ENCODE measurements at places on chromosomes 11 and 22. TPM values are rescaled to one million over a fixed set of nuclear protein-coding genes. Genes with fewer than 3 reads are reported as not detected.

Gene MUC5AC
- not detected for total RNA-seq

Gene OR52K2
- not detected for total RNA-seq

Gene HEPHL1
- total RNA-seq = not detected

Gene TRPC6
- 0.19 TPM for total RNA-seq

Gene RIN1
- total RNA-seq = 1.6 TPM

Gene ABCC8
- total RNA-seq = 1.1 TPM

Gene MYOD1
- 0.27 TPM for total RNA-seq

Gene TMPRSS4
- not detected for total RNA-seq

Gene PGA5
- total RNA-seq = 0.95 TPM

Gene RHOD
- 62.5 TPM for total RNA-seq

DNA sequence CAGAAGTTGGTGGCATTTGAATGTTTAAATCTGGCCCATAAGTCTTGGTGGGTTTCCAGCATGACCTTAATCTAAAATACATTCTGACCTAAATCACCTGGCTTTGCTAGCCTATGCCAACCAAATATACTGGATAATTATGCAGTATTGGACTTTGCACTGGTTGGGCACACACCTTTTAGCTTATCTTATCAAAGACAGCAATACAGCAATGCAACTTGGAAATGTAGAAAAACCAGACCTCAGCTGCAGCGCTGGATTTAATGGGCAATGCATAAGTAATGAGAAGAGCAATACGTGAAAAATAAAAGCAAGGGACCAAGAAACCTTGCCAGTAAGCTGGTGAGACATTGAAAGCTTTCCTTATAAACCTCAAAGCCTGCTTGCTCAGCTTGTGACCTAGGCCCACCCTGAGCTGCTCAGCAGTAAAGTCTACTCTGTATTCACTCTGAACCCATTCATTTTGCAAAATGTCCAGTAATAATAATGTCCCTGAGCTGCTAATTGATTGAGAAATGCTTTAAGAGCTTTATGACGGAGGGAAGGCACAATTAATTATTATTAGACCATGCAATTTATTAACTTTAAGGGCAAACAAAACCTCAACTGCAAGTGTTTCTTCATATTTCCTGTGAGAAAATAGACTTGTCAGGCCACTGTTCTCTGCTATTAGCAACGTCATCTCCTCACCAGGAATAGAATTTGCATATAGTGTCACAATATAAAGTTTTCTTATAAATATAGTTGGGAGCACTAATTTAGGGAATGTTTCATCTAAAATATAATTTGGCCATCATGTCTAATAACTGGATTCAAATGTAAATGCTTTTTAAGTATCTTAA, 49.4 kb upstream of the CEP295 start:
- no peak for DNase-seq

- no peak for DNase-seq
Measured at GRCh38 chr22:27107824-27108223, 450.4 kb downstream of the MIAT start.

DNA sequence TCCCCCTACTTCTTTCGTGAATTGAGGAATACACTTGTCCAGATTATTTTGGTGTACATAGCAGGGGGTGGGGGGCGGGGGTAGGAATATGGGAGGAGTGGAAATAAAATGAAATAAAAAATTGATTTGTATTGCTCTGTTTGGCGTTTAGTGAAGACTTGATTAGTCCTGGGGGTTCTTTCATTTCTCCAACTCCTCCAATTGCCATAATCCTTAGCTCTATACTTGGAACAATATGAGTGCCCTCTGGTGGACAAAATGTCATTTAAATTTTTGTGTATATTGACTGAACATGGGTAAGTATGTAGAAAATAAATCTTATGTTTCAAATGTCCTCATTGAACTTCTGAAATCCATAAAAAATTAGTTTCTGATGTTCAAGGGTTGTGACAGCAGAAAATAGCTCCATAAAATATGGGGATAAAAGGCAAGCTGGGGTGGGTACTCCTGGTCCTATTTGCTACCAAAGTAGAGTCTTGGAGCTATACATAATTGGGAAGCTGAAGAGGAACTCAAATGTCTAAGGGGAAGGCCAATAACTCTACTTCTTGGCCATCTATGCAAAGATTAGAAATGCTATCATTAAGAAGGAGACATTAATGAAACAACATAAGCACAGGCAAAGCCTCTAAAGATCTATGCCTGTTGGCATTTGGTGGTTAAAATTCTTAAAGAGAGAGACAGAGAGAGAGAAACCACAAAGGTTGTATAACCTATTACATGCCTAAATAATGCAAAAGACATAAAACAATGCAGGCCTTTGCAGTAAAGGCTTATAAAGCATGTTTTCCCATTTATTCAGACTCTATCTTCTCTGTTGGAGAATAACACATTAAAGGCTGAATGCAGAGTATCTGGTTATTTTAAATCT, 421.6 kb downstream of the METTL15 start:
- no peak for DNase-seq

GRCh38 chr11:116276051-116277044, 496.4 kb downstream of the BUD13 start:
- DNase-seq = peak; percentile 88

GRCh38 chr22:38110863-38111852, 674 bp upstream of the BAIAP2L2 start:
- no peak for DNase-seq

DNA sequence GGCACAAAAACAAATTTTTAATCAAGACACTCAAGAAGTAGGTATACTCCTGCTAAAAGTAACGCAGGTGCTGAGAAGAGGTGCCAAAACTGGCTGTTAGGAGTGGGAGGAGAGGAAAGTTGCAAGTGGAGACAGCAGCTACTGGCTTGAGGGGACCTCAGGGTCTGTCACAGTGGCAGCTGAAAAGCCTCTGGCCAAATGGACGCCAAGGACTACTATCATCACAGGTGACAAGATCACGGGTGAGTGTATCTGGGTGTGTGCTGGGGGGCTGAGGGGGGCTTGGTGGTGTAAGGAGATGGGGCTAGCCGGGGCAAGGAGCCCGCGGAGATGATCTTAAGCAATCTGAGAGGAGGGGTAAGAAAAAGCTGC, 687 bp downstream of the ZNF202 start:
- DNase-seq = peak; percentile 53

GRCh38 chr11:30488304-30488998, 97.7 kb downstream of the MPPED2 start:
- DNase-seq = no peak

DNA sequence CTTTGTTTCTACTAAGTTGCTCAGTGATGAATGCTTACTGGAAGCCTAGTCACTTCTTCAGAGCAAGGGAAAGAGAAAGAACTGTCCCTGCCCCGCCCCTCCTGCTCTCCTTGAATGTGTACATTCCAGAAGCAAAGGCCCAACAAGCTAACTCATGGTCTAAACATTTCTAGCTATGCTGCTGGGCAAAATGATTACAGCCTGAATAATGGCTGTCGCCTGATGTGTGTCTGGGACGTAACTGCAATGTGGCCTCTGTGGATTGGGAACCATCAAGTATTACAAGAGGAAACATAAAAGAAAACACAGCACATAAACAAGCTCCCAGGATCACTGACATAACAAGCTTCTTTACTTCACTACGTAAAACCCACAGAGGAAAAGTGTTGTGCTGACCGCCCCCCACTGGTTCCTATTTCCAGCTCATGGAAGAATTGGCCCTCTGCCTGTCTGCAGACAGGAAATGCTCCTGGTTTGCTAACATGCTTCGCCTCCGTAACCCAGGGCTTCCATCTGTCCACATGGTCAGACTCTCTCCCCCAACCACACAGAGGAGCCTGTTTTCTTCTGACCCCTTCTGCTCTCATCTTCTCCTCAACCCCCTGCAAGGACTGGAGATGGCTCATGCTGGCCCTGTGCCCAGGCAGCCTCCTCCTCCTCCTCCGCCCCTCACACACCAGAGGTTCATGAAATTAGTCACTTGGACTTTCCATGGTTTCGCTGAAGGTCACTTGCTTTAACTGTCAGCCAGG, 187.2 kb downstream of the MAML2 start:
- DNase-seq = peak; percentile 74

Data from Right ventricle myocardium inferior (tissue), 1 donor.